ENCODE measurements at places on chromosomes 3 and 15. TPM values are rescaled to one million over a fixed set of nuclear protein-coding genes. Genes with fewer than 3 reads are reported as not detected.

GOLGA6B gene
- not detected for total RNA-seq

NR2C2 gene
- total RNA-seq = 32.2 TPM

GOLGA6L10 gene
- total RNA-seq = not detected

CYP8B1 gene
- not detected for total RNA-seq

GPR87 gene
- not detected for total RNA-seq

HES1 gene
- total RNA-seq = 116 TPM

SLC2A2 gene
- total RNA-seq = not detected
